ENCODE measurements at places on chromosomes 12 and 14.

DNA sequence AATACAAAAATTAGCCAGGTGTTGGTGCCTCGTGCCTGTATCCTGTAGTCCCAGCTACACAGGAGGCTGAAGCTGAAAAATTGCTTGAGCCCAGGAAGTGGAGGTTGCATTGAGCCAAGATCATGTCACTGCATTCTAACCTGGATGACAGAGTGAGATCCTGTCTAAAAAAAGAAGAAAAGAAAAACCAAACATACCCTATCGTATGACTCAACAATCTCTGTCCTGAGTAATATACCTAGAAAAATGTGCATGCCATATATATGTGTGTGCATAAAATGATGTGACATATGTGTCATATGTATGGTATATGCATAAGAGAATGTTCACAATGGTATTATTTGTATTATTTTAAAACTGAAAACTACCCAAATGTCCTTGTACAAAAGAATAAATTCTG lies 261.5 kb upstream of the CLEC14A start:
- DNase-seq, result no peak

GRCh38 chr12:56040151-56040550 lies 1.6 kb upstream of the RPS26 start:
- DNase-seq, result no peak

- DNase-seq, result no peak
Measured at GRCh38 chr12:19945559-19946435, 422.5 kb upstream of the PDE3A start.

DNA sequence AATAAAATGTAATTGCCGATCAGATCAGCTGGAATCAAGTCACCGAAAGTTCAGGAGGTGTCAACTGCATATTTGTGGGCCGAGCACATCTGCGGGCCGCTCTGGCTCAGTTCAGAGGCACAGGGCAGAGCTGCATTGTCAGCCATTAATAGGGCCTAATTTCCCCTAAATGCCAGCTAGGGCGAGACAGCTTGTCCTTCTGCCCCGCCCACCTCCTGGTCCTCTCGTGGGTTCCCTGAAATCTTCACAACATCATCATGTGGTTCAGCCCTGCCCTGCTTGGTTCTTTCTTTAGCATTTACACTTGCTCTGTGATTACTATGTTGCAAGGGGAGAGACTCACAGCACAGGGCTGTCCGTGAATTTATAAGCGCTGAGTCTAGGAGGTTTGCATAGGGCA lies 148.9 kb downstream of the CHST11 start:
- DNase-seq, result no peak

DNA sequence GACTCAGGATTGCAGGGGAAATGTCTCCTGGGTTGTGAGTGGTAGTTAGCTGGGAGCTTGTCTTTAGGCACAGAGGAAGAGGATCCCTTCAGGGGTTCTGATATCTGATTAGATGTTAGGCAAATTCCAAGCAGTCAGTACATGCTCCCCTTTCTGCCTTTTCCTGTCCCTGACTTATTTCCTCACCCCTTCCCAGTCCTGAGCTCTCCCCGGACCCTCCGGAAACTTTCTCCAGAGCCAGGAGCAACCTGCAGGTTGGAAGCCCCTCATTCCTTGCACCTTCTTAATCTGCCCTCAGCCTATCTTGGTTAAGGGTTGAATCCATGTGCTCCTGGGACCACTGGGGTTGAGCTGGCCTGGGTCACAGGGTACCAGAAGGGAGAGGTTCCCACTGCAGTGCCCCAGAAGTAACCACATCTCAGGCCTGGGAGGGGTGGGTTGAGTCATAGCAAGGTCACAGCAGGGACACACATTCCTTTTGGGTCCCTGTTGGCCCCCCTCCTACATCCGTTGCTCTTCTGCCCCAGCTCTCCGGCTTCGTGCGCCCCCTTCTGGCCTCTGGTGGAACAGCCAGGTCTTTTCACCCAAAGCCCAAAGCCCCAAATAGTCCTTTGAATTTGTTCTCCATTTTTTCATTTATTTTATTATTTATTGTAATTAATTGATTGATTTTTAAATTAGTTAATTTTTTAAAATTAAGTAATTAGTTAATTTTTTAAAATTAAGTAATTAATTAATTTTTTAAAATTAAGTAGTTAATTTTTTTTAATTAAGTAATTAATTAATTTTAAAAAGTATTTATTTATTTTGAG lies 1.8 kb downstream of the IGFBP6 start:
- DNase-seq, result peak; percentile 34

- peak; percentile 75 for DNase-seq
Measured at GRCh38 chr14:75184492-75184891, 8.1 kb upstream of the TMED10 start.

DNA sequence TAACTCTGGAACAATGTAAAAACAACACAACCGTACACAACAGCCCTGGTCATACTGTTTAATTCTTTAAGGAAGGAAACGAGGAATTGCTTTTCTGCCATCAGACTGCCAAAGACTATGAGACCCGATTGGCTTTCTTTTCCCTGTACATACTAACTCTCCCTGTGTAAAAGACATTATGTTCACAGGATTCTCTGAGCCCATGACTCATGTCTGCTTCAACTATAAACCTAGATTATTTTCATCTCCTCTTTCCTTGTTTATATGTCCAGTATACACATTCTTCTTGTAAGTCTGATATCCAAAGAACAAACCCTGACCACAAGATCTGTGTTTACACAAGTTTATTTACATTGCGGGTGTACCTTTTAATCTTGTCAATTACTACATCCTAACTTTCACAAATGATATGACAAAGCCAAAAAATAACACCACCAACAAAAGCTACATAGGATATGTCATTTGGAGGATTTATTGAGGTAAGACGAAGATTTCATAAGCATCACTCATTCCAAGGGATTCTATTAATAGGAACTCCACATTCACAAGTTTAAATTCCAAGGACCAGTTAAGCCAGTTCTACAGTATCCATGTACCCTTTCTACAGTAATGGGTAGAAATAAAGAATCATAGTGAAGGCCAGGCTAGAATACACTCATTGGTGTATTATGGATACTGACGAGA lies 67.3 kb downstream of the STXBP6 start:
- DNase-seq, result no peak

DNA sequence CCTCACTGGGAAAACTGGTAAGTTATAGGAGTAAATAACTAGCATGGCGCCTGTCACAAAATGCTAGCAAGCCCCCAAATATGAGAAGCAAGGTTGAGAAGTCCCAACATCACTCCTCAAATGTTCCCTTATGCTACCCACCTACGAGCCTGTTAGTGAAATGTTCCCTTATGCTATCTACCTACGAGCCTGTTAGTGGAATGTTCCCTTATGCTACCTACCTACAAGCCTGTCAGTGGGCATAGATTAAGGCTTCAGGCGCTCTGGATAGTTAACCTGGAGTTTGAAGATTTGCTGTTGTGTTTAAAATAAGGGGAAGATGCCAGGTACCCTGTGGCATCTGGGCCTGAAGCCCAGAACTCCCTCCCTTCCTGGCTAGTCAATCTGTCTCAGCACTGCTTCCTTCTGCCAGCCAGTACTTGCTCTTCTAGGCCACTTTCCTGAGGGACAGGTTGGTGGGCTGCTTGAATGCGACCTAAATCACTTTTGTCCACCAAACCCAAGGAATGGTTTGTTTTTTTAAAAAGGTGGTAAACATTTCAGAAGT lies 67.1 kb upstream of the SINHCAF start:
- DNase-seq, result no peak

GRCh38 chr12:57766464-57767304 lies at the start of gene CYP27B1:
Gene CYP27B1 (minus strand): TSS chr12:57767078. CDS start chr12:57767041, 37 bp downstream.
- DNase-seq, result no peak

GRCh38 chr12:81956468-81956860 lies 197.3 kb upstream of the PPFIA2 start:
- DNase-seq, result no peak
